ENCODE measurements at places on chromosomes 3 and 15. TPM values are rescaled to one million over a fixed set of nuclear protein-coding genes. Genes with fewer than 3 reads are reported as not detected.

DNA sequence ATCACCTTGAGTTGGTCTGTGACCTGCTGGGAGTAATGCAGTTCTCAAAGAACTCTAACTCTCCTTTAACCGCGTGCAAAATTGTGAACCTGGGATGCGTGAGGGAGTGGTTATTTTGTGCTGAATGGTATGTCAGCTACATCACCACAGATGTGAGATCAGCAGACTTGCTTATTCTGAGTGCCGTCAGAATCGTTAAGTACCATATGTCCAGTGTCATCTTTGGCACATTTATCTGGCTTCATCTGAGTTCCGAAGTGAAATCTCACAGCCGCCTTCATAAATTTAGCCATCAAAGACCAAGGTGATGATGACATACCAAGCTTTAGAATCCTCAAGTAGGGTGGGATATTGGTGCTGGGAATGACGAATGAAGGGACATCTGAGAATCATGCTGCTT lies 347.2 kb upstream of the TPRG1 start:
- no peak overlapping the region for H3K27ac ChIP-seq
- no peak for DNase-seq
- no peaks in the 10 kb centered on the region for H3K36me3 ChIP-seq
- H3K4me1 ChIP-seq: no peaks in the 10 kb centered on the region
- H3K4me3 ChIP-seq: no peak overlapping the region
- H3K27me3 ChIP-seq: peaks cover 2% of the 10 kb centered on the region

SOX14 gene
- total RNA-seq: not detected

FRMD5 gene
- 0.64 TPM for total RNA-seq

DNA sequence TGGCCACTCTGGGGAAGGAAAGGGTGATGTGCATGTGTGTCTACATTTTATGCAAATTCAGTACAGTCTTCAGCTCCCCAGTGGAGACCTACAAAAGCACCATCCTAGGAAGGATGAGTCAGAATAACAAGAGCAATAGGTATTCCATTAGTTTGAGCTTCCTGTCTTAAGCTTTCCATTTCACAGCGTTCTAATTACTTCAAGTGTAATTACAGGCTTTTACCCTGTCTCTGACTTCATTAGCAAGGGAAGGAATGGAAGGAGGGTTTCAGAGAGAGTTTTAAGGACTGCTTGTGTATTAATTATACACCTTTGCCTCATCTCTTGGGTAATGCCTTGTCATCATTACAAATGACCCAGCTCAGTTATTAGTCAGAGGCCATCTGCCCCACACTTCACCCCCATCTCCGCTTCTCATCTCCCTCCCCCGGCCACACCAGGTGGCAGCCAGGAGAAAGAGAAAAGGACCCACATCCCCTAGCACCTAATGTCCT lies 202.8 kb upstream of the MRPL3 start:
- DNase-seq: no peak
- no peaks in the 10 kb centered on the region for H3K36me3 ChIP-seq
- no peaks in the 10 kb centered on the region for H3K27me3 ChIP-seq

PRICKLE2 gene
- 1.1 TPM for total RNA-seq
